A549 treated with RU486 at 1 μM for 4 hours (cell line): ENCODE measurements at places on chromosomes 6 and 20. TPM values are rescaled to one million over a fixed set of nuclear protein-coding genes. Genes with fewer than 3 reads are reported as not detected.

Gene TRAPPC3L
- not detected in 5 replicates for total RNA-seq

Gene VGLL2
- total RNA-seq = not detected in 5 replicates

Gene NKAIN4
- total RNA-seq = 5.9 to 9.6 TPM (median 6.4 TPM) in 5 replicates

Gene RBM24
- total RNA-seq = 10.4 to 13.7 TPM (median 12.7 TPM) in 5 replicates

Gene RANBP9
- total RNA-seq = 10.5 to 15.8 TPM (median 13.1 TPM) in 5 replicates

Gene GRIK2
- total RNA-seq = 0.19 to 0.41 TPM (median 0.28 TPM) in 5 replicates

Gene SLC18B1
- total RNA-seq = 4.4 to 6.0 TPM (median 5.3 TPM) in 5 replicates

Gene POLH
- 8.4 to 10.3 TPM (median 9.1 TPM) in 5 replicates for total RNA-seq

Gene HLA-DQB2
- total RNA-seq = not detected in 5 replicates

Gene CFAP206
- total RNA-seq = 0.17 to 1.1 TPM (median 0.68 TPM) in 5 replicates

Gene FUT9
- total RNA-seq = not detected in 5 replicates

Gene KIAA0408
- 5.3 to 8.3 TPM (median 5.9 TPM) in 5 replicates for total RNA-seq

Gene EFCAB8
- not detected in 5 replicates for total RNA-seq

Gene REM1
- total RNA-seq = 0.11 to 0.20 TPM (median 0.15 TPM) in 3 of 5 replicates, not detected in the others

Gene SYNDIG1
- total RNA-seq = 1.2 to 2.7 TPM (median 1.8 TPM) in 5 replicates

Gene PBOV1
- total RNA-seq = not detected in 5 replicates

Gene C20orf144
- total RNA-seq = 0.07 to 0.13 TPM (median 0.09 TPM) in 4 of 5 replicates, not detected in the other

Gene COL20A1
- 0.69 to 1.8 TPM (median 0.79 TPM) in 5 replicates for total RNA-seq

Gene ID4
- total RNA-seq = 0.73 to 1.6 TPM (median 0.92 TPM) in 5 replicates

Gene PKHD1
- not detected in 5 replicates for total RNA-seq

Gene TMEM244
- not detected in 5 replicates for total RNA-seq

Gene WASF1
- 7.3 to 14.4 TPM (median 12.1 TPM) in 5 replicates for total RNA-seq

Gene TUBE1
- total RNA-seq = 5.6 to 7.2 TPM (median 6.4 TPM) in 5 replicates

Gene HLA-F
- 3.5 to 5.1 TPM (median 4.4 TPM) in 5 replicates for total RNA-seq

Gene PDE10A
- total RNA-seq = 29.1 to 34.8 TPM (median 33.0 TPM) in 5 replicates

Gene ADGRG6
- total RNA-seq = 22.6 to 55.5 TPM (median 50.3 TPM) in 5 replicates

Gene MUC21
- total RNA-seq = not detected in 5 replicates

Gene COL21A1
- 0.43 to 1.5 TPM (median 0.72 TPM) in 5 replicates for total RNA-seq

Gene MRPS18B
- total RNA-seq = 67.0 to 111 TPM (median 71.7 TPM) in 5 replicates

Gene SLC29A1
- 39.0 to 57.6 TPM (median 53.1 TPM) in 5 replicates for total RNA-seq

Gene HLA-DRA
- total RNA-seq = not detected in 5 replicates

Gene HLA-DMB
- total RNA-seq = 1.2 to 2.3 TPM (median 2.2 TPM) in 5 replicates

Gene PDYN
- 0.06 TPM in 1 of 5 replicates, not detected in the others for total RNA-seq

Gene EYA4
- total RNA-seq = 8.5 to 11.9 TPM (median 11.0 TPM) in 5 replicates

Gene HLA-DPB1
- total RNA-seq = not detected in 5 replicates

Gene SAMD3
- not detected in 5 replicates for total RNA-seq

Gene C6orf163
- 0.22 to 0.36 TPM in 2 of 5 replicates, not detected in the others for total RNA-seq
